ENCODE measurements at places on chromosomes 11 and 22.

DNA sequence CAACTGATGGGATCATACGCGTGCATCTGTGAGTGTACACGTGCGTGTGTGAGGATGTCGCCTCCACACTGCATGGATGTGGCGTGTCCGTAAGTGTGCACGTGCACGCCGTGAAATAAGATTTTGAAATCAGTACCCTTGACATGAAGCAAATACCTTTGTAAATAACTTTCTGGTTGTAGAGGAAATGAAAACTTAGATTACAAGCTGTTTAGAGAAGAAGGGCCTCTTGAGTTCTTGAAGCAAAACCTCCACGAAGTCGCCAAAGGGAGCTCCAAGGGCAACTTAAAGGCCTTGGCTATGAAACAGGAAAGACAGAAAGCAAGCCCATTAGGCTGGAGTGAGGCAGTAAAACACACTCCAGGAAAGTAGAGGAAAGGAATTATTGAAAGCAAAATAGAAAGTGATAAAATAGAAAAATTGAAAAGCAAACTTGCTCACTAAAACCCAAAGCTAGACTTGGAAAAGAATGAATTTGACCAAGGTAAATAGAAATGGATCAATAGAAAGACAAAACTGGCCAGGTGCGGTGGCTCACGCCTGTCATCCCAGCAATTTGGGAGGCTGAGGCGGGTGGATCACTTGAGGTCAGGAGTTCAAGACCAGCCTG, 29.7 kb upstream of the TOLLIP start:
- DNase-seq: no peak

- DNase-seq: no peak
Observed at GRCh38 chr11:20109731-20110445, 50.4 kb downstream of the DBX1 start.

GRCh38 chr22:43948836-43949406, 6.3 kb upstream of the SAMM50 start:
- no peak for DNase-seq

- DNase-seq: no peak
Observed at GRCh38 chr22:49372111-49372529, 455.6 kb downstream of the BRD1 start.

DNA sequence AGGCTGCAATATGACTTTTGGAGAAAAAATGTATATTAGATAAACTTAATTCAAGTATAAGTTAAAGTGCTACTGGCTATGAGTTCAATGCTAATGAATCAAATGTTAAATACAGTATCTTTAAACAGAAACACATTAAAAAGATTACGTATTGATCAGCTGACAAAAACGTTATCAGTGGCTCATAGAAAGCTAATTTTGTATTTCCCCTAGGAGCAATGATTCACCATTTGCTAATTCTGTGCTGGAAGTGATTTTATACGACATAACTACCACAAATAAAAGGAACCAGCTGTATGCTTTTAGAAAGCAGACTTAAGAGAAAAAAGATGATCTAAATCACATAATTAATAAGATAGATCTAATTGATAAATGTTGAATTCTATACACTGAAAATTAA, 43.6 kb downstream of the MRE11 start:
- DNase-seq: no peak

GRCh38 chr11:12785901-12786300, 111.7 kb downstream of the TEAD1 start:
- DNase-seq: peak; percentile 86

DNA sequence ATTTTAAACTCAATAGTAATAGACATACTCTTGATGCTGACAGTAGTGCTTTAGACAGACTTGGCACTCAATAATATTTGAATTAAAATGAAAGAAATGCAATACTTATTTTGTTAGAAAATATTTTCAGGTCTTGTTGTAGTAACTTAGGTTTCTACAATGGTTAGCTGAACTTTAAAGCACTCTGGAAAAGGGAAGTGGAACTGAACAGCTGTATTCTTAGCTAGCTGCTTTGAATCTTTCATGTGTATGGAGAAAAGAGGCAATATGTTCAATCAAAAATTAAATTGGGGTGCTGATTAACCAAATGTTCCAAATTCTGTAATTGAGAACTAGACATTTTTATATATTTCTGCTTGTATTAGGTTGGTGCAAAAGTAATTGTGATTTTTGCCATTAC, 517.9 kb upstream of the RAG2 start:
- no peak for DNase-seq

DNA sequence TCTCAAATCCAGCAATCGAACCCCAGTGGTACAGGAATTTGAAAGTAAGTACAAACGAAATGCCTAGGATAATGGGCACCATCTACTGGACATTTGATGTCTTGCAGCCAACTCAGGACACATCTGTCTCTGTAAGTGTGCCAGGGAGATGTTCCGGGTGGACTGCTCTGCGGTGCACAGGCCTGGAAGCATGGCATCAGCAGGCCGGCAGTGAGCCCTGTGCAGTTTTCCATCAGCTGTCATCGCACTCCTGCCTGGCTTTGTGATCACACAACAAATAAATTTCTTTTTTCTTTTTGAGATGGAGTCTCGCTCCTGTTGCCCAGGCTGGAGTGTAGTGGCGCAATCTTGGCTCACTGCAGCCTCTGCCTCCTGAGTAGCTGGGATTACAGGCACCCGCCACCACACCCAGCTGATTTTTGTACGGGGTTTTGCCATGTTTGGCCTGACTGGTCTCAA, 71.0 kb downstream of the JAM3 start:
- peak; percentile 69 for DNase-seq

DNA sequence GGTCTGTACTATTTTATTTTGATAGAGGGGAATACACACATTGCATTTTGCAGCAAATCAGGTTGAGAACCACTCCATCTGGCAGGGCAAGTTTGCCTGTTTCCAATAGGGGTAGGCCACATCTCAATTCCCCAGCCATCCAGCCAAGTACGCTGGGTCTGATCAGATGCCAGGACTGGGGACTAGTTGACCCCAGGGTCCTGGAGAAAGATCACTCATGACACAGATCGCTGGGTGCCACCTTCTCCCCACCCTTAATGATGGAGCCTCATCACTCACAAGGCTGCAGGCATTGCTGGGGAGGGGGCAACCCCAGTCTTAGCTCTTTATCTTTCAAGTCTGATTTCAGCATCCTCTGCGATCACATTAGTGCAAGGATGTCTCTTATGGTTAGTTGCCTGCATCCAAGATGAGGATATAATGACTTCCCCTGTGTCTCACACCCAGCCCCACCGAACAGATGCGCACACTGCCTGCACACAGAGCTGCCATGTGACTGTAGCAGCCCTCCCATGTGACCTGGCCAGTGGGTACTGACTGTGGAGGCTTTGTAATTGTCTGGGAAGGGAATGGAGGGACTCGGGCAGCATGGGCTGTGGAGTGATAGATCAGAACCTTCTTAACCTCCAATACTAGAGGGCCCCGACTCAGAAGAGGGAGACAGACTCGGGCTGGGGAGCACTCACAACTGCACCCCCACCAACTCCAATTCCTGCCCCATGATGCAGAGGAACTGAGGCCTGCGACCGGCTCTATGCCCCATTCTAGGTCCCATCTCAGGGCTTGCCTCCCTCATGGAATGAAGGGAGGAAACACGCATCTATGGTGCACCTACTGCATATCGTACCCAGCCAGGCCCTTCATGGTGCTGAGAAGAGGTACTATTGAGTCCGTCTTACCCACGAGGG, 155.8 kb downstream of the DSCAML1 start:
- no peak for DNase-seq

GRCh38 chr11:61711498-61711897, 31.3 kb downstream of the DAGLA start:
- peak; percentile 50 for DNase-seq

DNA sequence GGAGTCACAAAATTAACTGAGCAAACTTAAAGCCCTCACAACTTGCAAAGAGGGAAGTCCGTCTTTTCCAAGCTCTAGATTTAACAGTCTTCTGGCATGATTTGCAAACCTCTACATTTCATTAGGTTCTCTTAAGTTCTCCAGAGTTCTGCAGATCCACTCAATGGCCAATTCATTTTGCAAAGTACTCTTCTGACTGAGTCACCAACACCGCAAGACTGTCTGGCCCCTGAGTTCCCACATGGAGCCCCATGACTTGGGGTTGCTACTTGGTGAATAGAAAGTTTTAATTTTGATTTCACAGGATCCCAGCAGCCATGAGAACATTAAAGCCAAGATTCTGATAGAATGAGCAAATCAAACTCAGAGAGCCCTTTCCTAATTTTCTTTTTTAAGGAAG, 134.5 kb downstream of the PLEKHA7 start:
- no peak for DNase-seq

- DNase-seq: no peak
Observed at GRCh38 chr11:66247295-66247694, 21.1 kb upstream of the RAB1B start.

GRCh38 chr11:42620796-42621195, 691.0 kb upstream of the API5 start:
- DNase-seq: no peak

DNA sequence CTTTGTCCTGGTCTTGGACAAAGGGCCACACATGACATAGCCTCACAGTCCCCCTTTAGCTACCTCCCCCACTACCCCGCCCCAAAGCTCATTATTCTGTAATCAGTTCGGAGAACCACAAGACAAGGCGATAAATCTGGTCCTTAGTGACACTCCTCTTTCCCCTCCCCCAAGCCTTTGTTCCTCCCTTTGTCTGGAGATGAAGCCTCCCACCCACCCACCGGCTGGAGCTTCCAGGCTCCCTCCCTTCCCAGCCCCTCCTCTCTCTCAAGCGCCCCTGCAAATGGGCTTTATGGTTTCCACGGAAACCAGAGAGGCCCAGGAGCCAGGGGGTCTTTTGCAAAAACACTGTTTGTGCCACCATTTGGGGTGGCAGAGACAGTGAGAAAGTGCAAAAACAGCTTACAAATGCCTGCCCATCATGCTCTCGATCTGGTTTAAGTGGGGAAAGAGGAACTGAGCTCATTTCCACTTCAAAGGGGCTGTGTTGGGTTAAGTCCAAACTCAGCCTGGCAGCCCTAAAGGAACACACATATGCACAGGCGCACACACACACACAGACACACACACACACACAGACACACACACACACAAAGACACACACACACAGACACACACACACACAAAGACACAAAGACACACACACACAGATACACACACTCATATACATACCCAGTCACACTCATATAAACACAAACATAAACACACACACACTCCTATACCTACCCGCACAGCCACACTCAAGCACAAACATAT, 23.5 kb downstream of the APLNR start:
- no peak for DNase-seq

DNA sequence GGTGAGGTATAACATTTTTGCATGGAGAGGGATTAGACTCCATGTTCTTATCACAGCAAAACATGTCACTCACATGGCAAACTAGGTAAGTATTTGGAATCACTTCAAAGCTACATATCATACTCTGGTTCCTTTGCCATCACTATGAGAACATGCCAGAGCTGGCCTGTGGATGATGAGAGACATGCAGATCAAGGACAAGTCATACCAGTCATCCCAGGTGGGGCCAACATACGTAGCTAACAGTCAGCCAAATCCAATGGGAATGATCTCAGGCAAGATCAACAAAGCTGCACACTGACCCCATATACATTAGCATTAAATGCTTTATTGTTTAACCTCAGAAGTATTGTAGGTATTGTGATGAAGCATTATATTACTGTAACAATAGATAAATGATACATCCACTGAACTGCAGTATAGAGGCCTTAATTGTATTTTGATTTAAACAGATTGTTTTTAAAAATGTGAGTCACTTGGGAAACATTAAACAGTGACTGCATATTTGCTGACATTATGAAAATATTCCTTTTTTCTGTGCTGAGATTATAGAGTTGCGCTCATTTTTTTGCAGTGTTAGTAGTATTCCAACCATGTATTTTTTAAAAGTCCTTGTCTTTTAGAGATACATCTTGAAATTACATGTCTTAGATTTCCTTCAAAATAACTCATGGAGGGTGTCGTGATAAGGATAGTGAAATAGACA, 37.3 kb upstream of the ARL14EP start:
- DNase-seq: no peak

DNA sequence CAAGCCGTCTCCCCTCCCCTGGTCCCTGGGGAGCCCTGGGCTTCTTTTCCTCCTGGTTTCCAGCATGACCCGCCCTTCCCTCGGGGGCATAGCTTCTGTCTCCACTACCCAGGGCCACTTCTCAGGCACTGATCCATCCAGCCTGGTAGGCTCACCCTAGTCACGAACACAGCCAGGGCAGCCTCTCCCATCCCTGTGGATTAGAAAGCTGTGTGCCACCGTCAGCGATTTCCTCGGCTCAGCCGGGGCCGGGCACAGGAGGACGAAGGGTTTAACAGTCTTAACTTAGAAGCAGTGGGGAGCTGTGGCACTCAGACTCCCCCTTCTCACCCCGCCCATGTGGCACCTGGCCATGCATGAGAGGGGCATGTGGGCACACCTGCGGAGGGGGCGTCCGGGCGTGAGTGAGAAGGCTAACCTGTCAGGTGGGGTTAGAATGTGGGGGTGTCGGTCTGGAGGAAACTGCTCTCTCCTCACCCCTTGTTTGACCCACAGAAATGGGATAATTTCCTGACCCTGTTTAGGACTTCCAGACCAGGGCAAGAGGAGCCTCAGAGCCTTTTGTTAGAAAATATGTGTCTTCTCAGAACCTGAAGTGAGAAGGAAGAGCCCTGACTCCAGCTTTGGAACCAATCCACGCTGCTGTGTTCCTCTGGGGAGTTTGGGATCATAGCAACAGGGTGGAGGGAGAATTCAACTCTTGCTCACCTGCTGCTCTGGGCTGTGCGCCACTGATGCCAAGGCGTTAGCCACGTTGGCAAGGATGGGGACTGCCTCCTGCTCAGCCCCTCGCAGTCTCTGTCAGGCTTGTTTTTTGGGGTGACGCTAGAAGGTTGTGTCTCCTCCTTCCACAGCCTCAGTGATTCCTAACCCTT, 14.6 kb downstream of the GLB1L2 start:
- no peak for DNase-seq

GRCh38 chr11:110311783-110312579, 15.6 kb upstream of the RDX start:
- DNase-seq: no peak

GRCh38 chr22:39081016-39081415, 3.9 kb downstream of the APOBEC3G start:
- DNase-seq: no peak

Data from COR-L47 (cell line).